ENCODE measurements at places on chromosomes 12 and 14. TPM values are rescaled to one million over a fixed set of nuclear protein-coding genes. Genes with fewer than 3 reads are reported as not detected.

- peak; percentile 90 for DNase-seq
Measured at GRCh38 chr14:56378475-56378877, 201.1 kb upstream of the TMEM260 start.

DNA sequence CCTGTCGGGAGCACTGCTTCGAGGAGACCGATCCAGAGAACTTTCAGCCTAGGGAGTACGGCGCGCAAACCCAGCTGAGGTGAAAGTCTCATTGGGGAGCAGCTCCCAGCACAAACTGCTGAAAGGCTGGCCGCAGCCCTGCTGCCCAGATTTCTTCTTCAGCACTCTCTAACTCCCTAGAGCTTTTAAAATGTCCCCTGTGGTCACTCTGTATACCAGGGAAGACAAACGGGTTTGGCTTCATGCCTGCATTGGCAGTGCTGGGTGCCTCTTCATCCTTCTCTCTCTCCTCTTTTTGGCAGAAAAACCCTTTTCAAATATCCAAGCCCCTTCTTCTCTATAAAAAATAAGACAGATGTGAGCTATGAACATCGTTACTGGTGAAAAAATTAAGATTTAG is 34.9 kb downstream of the BBS10 start:
- DNase-seq: no peak

GRCh38 chr14:97713023-97713422 is 915.8 kb downstream of the VRK1 start:
- no peak for DNase-seq

GRCh38 chr12:94244165-94245133 is 96.1 kb downstream of the PLXNC1 start:
- no peak for DNase-seq

GRCh38 chr12:48454667-48455066 is 17.7 kb upstream of the ANP32D start:
- DNase-seq: peak; percentile 59

- DNase-seq: peak; percentile 52
Measured at GRCh38 chr12:76337583-76337982, 10.6 kb downstream of the BBS10 start.

DNA sequence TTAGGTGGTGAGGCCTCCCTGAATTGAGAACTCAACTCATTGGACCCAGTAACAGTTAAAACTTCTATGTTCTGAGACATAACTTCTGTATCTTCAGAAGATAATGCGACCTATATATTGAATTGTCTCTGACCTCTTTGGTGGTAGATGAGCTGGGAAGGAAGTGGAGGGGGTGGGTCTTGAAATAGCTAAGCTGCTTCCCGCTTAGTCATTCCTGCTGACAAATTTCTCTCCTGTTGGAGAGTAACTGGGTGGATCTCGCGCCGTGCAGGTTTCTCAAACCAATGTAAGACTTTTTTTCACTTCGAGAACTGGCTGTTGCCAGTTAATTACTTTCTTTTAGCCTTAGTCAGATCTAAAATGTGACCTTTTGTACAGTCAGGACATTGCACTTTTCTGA is 100.8 kb downstream of the PPHLN1 start:
- DNase-seq: peak; percentile 64

- DNase-seq: peak; percentile 55
Measured at GRCh38 chr12:26631846-26632245, 201.1 kb downstream of the ITPR2 start.

- DNase-seq: no peak
Measured at GRCh38 chr12:18750085-18750484, 12.2 kb downstream of the CAPZA3 start.

- peak; percentile 29 for DNase-seq
Measured at GRCh38 chr14:49940808-49941421, 48.0 kb downstream of the ARF6 start.

- DNase-seq: no peak
Measured at GRCh38 chr12:51695241-51696010, 104.4 kb downstream of the SCN8A start.

GRCh38 chr14:75523771-75524171 is 1.5 kb downstream of the BATF start:
- peak; percentile 80 for DNase-seq

The CLEC6A gene
- polyA plus RNA-seq: not detected

The KRT6C gene
- polyA plus RNA-seq: not detected

The TTC7B gene
- polyA plus RNA-seq: 65.5 TPM

The PTGER2 gene
- polyA plus RNA-seq: not detected

The TAS2R42 gene
- polyA plus RNA-seq: not detected

All from endothelial cell of umbilical vein (primary cell).